Hematopoietic multipotent progenitor cell treated with erythropoietin and hydrocortisone succinate and interleukin-3 and kit ligand, for 6 days (in vitro differentiated cells): ENCODE measurements at places on chromosomes 2 and 18.
A peak's percentile ranks its signal among the peaks of the same experiment; 100 is the strongest.

- no peak for DNase-seq
Observed at GRCh38 chr2:133791191-133791590, 222.9 kb upstream of the NCKAP5 start.

DNA sequence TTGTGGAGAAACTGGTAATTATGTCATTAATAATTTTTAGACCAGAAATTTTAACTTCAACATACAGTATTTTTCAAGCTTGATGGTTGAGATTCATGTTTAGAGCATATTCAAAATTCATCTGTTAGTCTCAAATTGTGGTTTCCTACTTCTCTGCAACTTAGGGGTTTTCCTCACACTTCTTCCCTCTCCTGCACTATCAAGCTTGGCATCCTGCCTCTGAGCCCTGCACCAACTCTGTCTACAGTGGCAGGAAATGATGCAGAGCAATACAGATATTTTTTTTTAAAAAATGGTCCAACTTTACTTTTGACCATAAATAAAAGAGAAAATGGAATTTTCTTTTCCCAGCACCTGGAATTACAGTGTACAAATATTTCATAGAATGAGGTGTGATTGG, 247.3 kb downstream of the NUP35 start:
- no peak for DNase-seq

GRCh38 chr2:219420687-219421086, 2.5 kb downstream of the DES start:
- DNase-seq: no peak

DNA sequence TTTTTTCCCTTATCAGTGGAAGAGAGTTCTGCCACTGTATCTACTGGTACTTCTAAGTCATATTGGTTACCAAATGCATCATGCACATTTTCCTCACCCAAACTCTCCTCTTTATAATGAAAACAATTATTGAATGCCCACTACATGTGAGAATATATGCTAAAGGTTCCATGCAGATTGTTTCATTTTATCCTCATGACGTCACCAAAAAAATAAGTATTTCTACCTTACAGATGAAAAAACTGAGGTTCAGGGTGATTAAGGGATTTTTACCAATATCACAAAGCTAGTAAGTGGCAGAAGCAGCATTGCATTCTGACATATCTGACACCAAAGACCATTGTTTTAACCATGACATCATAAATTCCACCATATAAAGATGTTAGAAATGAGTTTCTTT, 51.9 kb upstream of the ZEB2 start:
- DNase-seq: peak; percentile 28
